ENCODE measurements at places on chromosomes 2 and 18.

GRCh38 chr18:13219593-13220159, 1.1 kb downstream of the LDLRAD4 start:
- DNase-seq, result no peak

DNA sequence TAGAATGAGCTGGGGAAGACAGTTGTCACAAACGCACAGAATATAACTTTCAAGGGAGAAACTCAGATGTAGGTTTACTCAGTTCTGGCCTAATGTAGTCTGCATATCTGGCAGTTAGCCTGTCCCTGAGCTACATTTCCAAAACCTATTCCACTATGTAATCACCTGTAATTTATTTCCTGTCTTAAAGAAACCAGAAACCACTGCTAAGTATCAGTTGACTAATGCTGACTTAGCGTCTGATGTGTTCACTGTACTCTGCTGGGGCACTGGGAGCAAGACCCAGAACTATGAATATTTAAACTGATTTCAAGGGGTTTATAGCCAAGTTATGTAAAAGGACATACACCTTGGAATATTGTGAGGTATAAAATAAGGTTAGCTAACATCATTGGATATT, 1995.2 kb upstream of the PIK3C3 start:
- no peak for DNase-seq

- DNase-seq, result no peak
These were observed 56.0 kb downstream of the ADI1 start for GRCh38 chr2:3463186-3463835.

DNA sequence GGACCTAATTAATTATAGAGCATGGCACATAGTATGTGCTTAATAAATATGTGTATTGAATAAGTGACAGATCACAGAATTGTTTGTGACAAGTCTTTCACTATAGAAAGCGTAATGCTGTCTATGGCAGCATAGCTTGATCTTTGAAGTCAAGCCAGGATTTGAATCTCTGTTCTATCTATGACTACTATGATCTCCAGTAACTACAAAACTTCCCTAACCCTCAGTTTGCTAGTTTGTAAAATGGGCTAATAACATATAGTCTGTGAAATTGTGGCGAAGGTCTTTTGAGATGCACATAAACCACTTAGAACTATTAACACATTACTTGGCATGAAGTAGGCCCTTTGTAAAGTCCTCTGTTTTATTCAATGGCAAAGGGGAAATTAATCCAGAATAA, 4.0 kb upstream of the FHL2 start:
- no peak for DNase-seq

DNA sequence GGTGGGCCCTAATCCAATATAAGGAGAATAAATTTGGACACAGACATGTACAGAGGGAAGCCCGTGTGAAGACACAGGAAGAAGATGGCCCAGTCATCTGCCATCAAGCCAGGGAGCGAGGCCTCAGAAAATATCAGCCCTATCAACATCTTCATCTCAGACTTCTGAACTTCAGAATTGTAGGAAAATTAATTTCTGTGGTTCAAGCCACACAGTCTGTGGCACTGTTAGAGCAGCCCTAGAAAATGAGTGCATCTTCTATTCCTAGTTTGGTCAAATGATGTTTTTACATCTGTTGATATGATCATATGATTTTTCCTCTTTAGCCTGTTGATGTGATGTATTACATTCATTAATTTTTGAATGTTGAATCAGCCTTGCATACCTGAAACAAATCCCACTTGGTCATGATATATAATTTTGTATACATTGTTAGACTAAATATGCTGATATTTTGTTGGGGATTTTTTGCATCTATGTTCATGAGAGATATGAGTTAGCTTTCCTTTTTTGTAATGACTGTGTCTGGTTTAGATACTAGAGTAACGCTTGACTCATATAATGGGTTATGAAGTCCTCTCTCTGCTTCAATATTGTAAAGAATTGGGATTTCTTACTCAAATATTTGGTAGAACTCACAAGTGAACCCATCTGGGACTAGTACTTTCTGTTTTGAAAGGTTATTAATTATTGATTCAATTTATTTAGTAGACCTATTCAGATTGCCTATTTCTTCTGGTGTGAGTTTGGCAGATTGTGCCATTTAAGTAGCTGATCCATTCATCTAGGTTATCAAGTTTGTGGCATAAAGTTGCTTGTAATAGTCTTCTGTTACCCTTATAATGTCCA, 451.4 kb downstream of the EIPR1 start:
- no peak for DNase-seq

DNA sequence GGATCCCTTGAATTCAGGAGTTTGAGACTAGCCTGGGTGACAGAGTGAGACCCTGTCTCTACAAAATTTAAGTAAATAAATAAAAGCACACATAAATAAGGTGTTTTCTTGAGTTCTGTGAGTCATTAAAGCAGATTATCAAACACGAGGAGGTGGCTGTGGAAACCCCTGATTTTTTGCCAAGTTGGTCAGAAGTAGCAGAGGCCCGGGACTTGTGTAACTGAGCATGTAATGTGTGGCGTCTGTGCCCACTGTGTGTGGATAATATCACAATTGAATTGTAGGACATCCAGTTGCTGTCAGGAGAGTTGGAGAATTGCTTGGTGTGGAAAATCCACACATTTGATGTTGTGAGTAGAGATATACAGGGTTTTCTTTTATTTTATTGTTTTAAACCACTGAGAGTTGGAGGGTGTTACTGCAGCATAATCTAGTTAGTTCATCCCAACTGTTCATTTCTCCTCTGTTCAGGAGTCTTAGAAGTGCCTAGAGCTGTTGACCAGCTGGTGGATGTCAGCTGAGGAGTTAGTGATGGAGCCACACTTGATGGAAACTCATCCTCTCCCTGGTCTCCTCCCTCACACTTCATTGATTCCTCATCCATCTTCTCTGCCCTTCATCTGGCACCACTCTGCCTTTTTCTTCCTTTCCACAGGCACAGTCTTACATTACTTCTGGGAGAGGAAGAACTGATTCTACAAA, 45.9 kb upstream of the RHOB start:
- no peak for DNase-seq

DNA sequence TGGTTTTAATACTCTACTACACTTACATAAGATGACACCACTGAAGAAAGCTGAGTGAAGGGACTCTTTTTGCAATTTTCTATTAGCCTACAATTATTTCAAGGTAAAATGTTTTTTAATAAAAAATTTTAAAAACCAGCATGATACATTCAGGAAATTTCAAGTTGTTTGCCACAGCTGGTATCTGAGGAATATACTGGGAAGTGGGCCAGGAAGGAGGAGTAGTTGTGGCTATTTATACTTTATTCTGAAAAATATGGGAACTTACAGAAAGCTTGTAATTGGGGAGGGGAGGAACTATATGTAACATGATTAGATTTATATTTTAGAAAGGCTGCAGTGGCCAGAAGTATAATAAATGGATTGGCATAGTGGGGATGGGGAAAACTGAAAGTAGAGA, 40.8 kb downstream of the WDR35 start:
- DNase-seq, result no peak

GRCh38 chr2:101047774-101048173, 45.7 kb downstream of the RPL31 start:
- DNase-seq, result no peak

DNA sequence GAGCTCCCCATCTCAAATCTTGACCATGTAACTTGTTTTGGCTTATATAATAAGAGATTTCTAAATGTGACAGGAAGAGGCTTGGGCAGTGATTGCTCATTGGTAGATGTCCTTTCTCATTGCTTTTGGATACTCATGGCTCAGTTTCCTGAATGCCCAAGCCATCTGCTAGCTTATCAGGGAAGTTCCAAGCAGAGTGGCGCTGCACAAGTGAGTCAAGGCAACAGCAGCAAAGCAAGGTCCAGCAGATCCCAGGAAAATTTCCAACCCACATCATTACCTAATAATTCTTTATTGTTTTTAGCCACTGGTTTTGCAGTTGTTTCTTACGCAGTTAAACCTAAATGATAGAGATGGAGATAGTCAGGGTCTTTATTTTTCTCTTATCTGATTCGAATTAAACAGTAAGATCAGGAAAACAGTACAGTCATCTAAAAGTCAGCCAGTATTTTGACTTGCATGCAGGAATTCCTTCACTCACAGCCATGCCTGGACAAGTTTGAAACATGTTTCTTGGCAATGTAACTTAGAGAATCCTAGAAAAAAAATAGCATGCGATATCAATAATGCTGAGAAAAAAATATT, 349.7 kb upstream of the TMEFF2 start:
- no peak for DNase-seq

GRCh38 chr2:6148882-6149281, 456.7 kb downstream of the SOX11 start:
- no peak for DNase-seq

GRCh38 chr2:136114382-136114781, 3.6 kb downstream of the CXCR4 start:
- DNase-seq, result no peak

GRCh38 chr2:151238527-151239487, 22.9 kb downstream of the RBM43 start:
- peak; percentile 33 for DNase-seq

- no peak for DNase-seq
These were observed 405.7 kb downstream of the FBXO15 start for GRCh38 chr18:73741946-73742345.

DNA sequence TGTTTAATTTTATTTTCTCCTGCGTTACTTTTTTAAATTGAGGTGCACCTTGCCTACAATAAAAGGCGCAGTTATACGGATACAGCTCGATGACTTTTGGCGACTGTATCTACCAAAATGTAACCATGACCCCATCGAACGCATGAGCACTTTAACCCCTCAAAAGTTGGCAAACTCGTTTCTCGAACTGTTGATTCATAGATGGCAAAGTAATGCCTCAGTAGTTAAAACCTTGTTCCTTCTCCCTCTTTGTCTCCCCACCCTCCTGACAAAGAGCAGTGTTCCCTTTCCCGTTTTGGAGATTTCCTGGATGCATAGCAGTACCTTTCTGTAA, 577 bp downstream of the MOGAT1 start:
- DNase-seq, result no peak

DNA sequence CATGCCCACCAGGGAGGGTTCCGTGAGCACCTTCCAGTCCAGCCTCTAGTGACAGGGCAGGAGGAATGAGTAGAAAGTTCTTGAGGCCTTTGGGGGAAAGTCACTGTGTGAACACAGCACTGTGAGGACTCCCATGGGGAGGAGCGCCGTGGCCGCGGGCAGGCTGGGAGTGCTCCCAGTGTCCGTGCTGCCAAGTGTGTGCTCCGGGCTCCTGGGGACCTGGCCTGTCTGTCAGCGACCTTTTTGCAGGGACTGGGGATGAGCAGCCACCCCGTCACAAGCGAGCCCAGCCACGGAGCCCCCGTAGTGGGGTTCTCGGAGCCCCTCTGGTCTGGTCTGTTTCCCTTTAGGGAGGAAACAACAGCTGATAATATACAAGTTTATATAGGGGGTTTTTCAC, 36.8 kb downstream of the PDIA6 start:
- no peak for DNase-seq

DNA sequence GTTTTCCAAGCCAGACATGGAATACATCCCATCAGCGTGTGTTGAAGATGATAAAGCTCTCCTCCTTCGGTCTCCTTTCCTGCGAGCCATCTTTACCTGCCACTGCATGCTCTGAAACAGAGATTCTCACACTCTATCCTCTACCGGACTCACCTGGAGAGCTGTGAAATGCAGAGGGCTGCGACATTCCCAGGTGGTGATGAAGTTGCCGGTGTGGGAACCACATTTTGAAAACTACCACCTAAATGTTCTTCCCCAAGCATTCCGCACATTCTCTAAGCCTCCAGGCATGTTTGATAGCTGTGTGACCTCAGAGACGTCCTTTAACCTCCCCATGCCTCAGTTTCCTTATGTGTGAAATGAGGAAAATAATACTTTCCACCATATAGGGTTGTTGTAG, 226.2 kb upstream of the RAB6C start:
- DNase-seq, result no peak

- no peak for DNase-seq
These were observed 115.1 kb upstream of the GPC1 start for GRCh38 chr2:240320204-240320993.

DNA sequence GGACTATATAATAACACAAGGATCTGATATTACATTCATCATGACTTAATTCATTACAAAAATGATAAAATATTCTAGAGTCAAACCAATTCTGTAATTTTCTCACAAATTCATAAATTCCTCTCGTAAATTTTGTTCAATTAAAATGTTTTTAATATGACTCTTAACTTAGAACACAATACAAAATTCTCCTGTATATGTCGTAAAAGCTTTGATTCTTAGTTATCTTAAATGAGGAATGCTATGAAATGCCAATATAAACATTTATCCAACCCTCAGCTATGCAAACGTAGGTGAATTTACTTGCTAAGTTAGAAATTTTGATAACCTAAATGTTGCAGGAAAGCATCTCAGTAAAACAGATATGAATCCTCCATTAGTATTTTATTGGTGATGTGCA, 28.9 kb downstream of the ARHGAP15 start:
- DNase-seq, result no peak

GRCh38 chr2:38145236-38145635, 69.3 kb upstream of the CYP1B1 start:
- no peak for DNase-seq

DNA sequence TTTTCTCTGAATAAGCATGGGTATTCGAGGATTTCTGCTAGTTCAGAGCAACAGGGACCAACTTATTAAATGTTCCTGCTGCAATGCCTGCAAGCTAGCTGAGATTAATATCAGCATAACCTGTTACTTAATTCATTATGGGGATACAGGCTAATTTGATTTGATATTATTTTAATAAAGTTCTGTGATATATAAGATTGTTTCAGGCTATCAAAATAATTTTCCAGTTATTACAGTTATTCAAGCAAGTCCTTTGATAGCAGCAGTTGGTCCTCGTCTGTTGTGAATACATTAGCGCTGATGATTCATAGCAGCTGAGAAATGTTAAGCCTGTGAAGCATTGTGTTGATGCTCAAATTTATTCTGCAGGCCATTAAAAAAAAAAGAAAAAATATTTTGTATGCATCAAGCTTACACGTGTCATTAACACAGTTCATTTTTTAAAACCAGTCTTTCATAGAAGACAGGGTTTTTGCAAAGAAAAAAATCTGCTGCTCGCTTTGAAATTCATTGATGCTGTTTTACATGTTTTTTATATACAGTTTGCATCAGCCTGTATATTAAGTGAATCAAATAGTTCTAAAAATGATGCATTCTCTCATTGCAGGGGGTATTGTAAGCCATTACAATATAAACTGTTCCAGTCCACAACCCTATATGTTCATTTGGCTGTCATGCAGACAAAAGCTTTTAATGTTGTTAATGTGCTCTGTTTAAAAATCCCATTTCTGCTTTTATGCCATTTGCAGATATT, 482.5 kb downstream of the BCL11A start:
- DNase-seq, result no peak

All from right kidney (tissue), 9 donors.